HCT116 (cell line): ENCODE measurements at places on chromosomes 1 and 21. TPM values are rescaled to one million over a fixed set of nuclear protein-coding genes. Genes with fewer than 3 reads are reported as not detected.
A peak's percentile ranks its signal among the peaks of the same experiment; 100 is the strongest.

KISS1 gene
- total RNA-seq, result 1.3 TPM

MRAP gene
- not detected for total RNA-seq

SPRR2F gene
- total RNA-seq, result not detected

MTFR1L gene
- total RNA-seq, result 35.8 TPM

RGS8 gene
- not detected for total RNA-seq

ASCL5 gene
- total RNA-seq, result 0.15 TPM

GRCh38 chr1:222546548-222547259 is 1.2 kb downstream of the HHIPL2 start:
- no peak overlapping the region for H3K27ac ChIP-seq
- no peaks in the 10 kb centered on the region for H3K36me3 ChIP-seq
- DNase-seq, result no peak
- H3K27me3 ChIP-seq, result no peaks in the 10 kb centered on the region

GRCh38 chr1:25763493-25763892 is 36.5 kb upstream of the SELENON start:
- no peak overlapping the region for H3K27ac ChIP-seq
- H3K27me3 ChIP-seq, result 0 out of 2 replicates have a peak, but pooled peaks cover 5% of the 10 kb centered on the region
- DNase-seq, result no peak
- no peak overlapping the region for H3K4me3 ChIP-seq
- H3K4me1 ChIP-seq, result no peaks in the 10 kb centered on the region

GRCh38 chr1:168408539-168408865 is 127.8 kb downstream of the TBX19 start:
- no peaks in the 10 kb centered on the region for H3K27me3 ChIP-seq
- H3K27ac ChIP-seq, result peak overlapping the region; percentile 95
- peaks cover 74% of the 10 kb centered on the region for H3K4me1 ChIP-seq
- peak overlapping the region; percentile 30 for H3K4me3 ChIP-seq

DNA sequence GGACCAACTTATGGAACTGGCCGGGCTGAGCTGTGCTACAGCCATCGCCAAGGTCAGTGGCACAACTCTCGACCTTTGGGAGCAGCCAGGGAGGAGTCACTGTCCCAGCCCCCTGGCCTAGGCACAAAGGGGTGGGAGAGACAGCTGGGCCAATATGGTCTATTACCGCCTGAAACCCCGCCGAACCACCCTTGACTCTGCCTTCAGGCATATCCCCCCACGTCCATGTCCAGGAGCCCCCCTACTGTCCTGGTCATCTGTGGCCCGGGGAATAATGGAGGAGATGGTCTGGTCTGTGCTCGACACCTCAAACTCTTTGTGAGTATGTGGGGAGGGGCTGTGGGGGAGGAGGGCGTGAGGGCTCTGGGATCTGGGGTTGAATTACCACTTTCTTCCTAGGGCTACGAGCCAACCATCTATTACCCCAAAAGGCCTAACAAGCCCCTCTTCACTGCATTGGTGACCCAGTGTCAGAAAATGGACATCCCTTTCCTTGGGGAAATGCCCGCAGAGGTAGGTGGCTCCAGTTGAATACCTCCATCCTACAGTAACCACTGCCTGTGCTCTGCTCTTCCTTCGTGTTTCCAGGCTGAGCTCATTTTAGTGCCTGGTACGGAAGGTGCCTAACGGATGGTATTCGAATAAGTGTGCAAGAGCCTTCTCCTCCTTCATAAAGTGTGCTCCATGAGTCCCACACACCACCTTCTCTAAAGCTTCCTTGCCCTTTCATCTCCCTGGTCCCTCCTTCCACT is 758 bp downstream of the NAXE start:
- no peak for DNase-seq
- H3K4me1 ChIP-seq, result peaks cover 23% of the 10 kb centered on the region
- peak overlapping the region; percentile 89 for H3K27ac ChIP-seq

DNA sequence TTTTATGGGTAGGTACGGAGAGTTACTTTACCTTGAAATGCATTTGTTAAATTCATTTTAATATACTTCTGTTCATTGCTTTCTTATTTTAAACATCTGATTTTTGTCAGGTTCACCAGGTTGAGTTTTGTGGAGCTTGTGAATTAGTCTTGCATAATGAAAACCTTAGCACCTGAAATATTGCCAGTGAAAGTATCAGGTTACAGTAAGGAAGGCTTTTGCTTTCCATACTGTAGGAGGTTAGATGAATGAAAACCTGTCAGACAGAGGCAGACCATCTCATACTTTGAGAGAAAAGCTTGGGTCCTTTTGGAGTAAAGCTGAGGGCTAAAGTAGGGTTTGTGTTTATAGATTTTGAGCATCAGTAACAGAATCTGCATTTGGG is 34.7 kb downstream of the THRAP3 start:
- H3K4me1 ChIP-seq, result peaks cover 36% of the 10 kb centered on the region
- no peak for DNase-seq
- H3K27me3 ChIP-seq, result no peaks in the 10 kb centered on the region
- H3K27ac ChIP-seq, result peak overlapping the region; percentile 50
- H3K36me3 ChIP-seq, result peaks cover 20% of the 10 kb centered on the region

GRCh38 chr1:8202182-8202905 is 115.6 kb upstream of the SLC45A1 start:
- DNase-seq, result peak; percentile 77
- no peaks in the 10 kb centered on the region for H3K27me3 ChIP-seq
- no peaks in the 10 kb centered on the region for H3K36me3 ChIP-seq
- H3K4me1 ChIP-seq, result peaks cover 98% of the 10 kb centered on the region
- H3K27ac ChIP-seq, result peak overlapping the region; percentile 91

DNA sequence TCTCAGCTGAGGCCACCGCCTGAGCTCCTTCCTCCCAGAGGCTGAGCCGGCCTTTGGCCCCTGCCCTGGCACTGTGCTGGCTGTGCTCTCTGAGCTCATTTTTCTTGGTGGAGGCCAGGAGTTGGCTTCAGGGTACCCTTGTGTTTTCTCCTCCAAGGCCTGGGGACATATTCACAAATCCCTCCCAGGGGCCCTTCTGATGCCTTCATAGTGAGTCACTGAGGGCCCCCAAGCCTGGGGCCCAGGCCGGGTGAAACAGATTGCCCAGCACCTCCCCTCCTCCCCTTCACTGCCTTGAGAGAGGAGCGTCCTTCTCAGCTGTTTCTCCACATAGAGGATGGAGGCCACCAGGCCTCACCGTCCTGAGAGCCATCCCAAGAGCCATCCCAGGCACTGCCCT is 105.8 kb downstream of the SIK1 start:
- H3K27me3 ChIP-seq, result no peaks in the 10 kb centered on the region
- no peak overlapping the region for H3K4me3 ChIP-seq
- H3K36me3 ChIP-seq, result no peaks in the 10 kb centered on the region
- H3K27ac ChIP-seq, result no peak overlapping the region
- no peak for DNase-seq

DNA sequence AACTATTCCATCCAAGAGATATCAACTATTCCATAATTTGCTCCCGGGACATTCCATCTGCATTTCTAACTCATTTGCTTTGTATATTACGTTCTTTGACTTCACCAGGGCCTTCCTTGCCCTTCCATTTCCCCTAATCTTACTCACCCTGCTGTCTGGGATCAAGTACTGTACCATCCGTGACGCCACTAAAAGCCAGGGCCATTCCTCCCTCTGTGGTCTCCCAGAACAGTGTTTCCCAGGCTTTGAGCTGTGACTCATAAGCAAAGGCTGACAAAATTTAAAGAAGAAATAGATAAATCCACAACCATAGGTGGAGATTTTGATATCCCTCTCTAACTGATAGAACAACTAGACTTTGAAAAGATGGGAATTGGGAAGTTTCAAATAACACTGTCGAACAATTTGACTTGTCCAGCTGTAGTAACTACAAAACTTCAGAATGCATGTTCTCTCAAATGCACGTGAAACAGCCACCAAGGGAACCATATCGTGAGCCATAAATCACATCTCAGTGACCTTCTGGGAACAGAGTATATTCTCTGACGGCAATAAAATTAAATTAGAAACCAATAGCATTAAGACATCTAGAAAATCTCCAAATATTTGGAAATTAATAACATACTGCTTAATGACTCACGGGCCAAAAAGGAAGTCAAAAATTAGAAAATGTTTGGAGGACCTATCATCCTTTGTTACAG is 501.0 kb downstream of the SETD4 start:
- H3K4me3 ChIP-seq, result no peak overlapping the region
- no peaks in the 10 kb centered on the region for H3K4me1 ChIP-seq
- no peak overlapping the region for H3K27ac ChIP-seq
- H3K36me3 ChIP-seq, result no peaks in the 10 kb centered on the region

- no peak overlapping the region for H3K4me3 ChIP-seq
- H3K27ac ChIP-seq, result no peak overlapping the region
- H3K4me1 ChIP-seq, result no peaks in the 10 kb centered on the region
- H3K36me3 ChIP-seq, result no peaks in the 10 kb centered on the region
Observed at GRCh38 chr21:21688889-21689288, 690.7 kb downstream of the NCAM2 start.

DNA sequence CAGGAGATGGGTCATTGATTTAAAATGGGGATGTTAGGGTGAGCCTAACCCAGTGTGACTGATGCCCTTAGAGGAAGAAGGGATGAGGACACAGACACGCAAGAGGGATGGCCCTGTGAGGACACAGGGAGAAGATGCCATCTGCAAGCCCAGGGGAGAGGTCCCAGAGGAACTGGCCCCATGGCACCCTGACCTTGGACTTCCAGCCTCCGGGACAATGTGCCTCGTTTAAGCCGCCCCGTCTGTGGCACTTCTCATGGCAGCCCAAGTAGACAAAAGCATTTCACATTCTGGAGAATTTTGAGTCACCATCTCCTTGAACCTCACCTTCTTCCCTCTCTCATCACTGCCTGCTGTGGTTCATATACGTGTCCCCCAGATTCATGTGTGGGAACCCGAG is 20.1 kb upstream of the PCBP3 start:
- H3K27me3 ChIP-seq, result peaks cover 13% of the 10 kb centered on the region
- H3K27ac ChIP-seq, result no peak overlapping the region
- H3K4me1 ChIP-seq, result no peaks in the 10 kb centered on the region
- H3K4me3 ChIP-seq, result no peak overlapping the region
- DNase-seq, result no peak

- H3K4me3 ChIP-seq, result no peak overlapping the region
- no peak overlapping the region for H3K27ac ChIP-seq
- peaks cover 5% of the 10 kb centered on the region for H3K27me3 ChIP-seq
Observed at GRCh38 chr1:12069623-12070244, 6.6 kb downstream of the TNFRSF8 start.

DNA sequence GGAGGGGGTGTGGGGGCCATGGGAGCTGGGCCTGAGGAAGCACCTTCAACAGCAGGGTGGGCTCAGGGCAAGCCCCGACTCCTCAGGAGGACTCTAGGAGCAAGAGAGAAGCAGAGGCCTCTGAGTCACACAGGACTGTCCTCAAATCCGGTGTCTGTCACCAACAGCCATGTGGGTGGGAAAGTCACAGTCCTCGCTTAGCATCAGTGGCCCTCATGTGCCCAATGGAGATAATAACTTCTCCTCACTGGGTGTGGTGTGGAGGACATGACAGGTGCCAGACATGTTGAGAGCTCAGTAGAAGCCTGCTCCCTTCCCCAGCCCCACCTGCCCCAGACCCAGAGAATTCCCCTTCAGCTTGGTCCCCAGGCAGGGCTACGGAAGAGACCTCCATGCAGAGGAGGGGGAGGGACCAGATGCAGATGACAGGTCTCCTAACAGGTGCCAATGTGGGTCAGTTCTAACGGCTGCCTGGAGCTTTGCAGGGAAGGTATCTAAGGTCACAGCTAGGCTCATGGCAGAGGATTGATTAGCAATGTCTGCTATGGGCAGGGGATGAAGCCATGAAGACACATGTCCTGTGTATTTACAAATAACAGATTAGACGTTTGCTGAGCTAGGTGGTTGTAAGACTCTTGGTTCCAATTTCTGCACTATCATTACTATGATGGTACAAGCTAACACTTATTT is 30.2 kb downstream of the TTC39A start:
- H3K4me3 ChIP-seq, result no peak overlapping the region
- H3K36me3 ChIP-seq, result no peaks in the 10 kb centered on the region
- no peak for DNase-seq
- H3K4me1 ChIP-seq, result no peaks in the 10 kb centered on the region; the same call in 1 of the 2 replicates
- H3K27me3 ChIP-seq, result no peaks in the 10 kb centered on the region

DNA sequence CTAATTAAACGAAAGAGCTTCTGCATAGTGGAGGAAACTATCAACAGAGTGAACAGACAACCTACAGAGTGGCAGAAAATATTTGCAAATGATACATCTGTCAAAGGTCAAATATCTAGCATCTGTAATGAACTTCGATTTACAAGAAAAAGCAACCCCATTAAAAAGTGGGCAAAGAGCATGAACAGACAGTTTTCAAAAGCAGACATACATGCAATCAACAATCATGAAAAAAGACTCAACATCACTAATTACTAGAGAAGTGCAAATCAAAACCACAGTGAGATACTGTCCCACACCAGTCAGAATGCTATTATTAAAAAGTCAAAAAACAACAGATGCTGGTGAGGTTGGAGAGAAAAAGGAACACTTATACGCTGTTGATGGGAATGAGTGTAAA is 103.2 kb downstream of the MAGI3 start:
- H3K4me1 ChIP-seq, result no peaks in the 10 kb centered on the region
- no peak overlapping the region for H3K27ac ChIP-seq
- H3K36me3 ChIP-seq, result no peaks in the 10 kb centered on the region
- no peak overlapping the region for H3K4me3 ChIP-seq
- H3K27me3 ChIP-seq, result no peaks in the 10 kb centered on the region

- no peaks in the 10 kb centered on the region for H3K36me3 ChIP-seq
- no peak overlapping the region for H3K27ac ChIP-seq
- no peak overlapping the region for H3K4me3 ChIP-seq
- H3K4me1 ChIP-seq, result peaks cover 19% of the 10 kb centered on the region
- no peak for DNase-seq
Observed at GRCh38 chr1:201448990-201449389, 20.0 kb downstream of the PHLDA3 start.

GRCh38 chr1:204819495-204819894 is 51.2 kb upstream of the NFASC start:
- H3K27ac ChIP-seq, result no peak overlapping the region
- H3K27me3 ChIP-seq, result peaks cover 49% of the 10 kb centered on the region

GRCh38 chr1:201370500-201370899 is 7.0 kb downstream of the TNNT2 start:
- no peaks in the 10 kb centered on the region; the same call in 1 of the 2 replicates for H3K4me1 ChIP-seq
- peaks cover 29% of the 10 kb centered on the region; the same call in 1 of the 2 replicates for H3K27me3 ChIP-seq
- H3K36me3 ChIP-seq, result no peaks in the 10 kb centered on the region
- no peak for DNase-seq
- no peak overlapping the region for H3K4me3 ChIP-seq
- H3K27ac ChIP-seq, result no peak overlapping the region

GRCh38 chr1:8104278-8105236 is 78.4 kb upstream of the ERRFI1 start:
- H3K36me3 ChIP-seq, result no peaks in the 10 kb centered on the region
- H3K27ac ChIP-seq, result peak overlapping the region; percentile 4; the same call in 1 of the 2 replicates
- no peak for DNase-seq

- no peaks in the 10 kb centered on the region for H3K36me3 ChIP-seq
- 0 out of 2 replicates have a peak, but pooled peaks cover 4% of the 10 kb centered on the region for H3K27me3 ChIP-seq
- no peak overlapping the region for H3K4me3 ChIP-seq
- no peak for DNase-seq
- no peaks in the 10 kb centered on the region for H3K4me1 ChIP-seq
- H3K27ac ChIP-seq, result no peak overlapping the region
Observed at GRCh38 chr1:216740331-216740730, 17.1 kb upstream of the ESRRG start.
